ENCODE measurements at places on chromosomes 3 and 15.

GRCh38 chr3:24616110-24616829 is 121.6 kb upstream of the THRB start:
- DNase-seq, result no peak

- no peak for DNase-seq
Observed at GRCh38 chr15:47987908-47988532, 132.8 kb upstream of the SLC24A5 start.

- DNase-seq, result no peak
Observed at GRCh38 chr3:130692455-130692854, 54.2 kb downstream of the PIK3R4 start.

GRCh38 chr3:45761831-45762230 is 34.5 kb downstream of the SLC6A20 start:
- no peak for DNase-seq

GRCh38 chr3:152688313-152688712 is 146.6 kb upstream of the P2RY1 start:
- DNase-seq, result no peak

GRCh38 chr3:72487946-72488737 is 360.1 kb downstream of the SHQ1 start:
- DNase-seq, result no peak

GRCh38 chr15:79656151-79657000 is 224.2 kb downstream of the MINAR1 start:
- DNase-seq, result no peak

DNA sequence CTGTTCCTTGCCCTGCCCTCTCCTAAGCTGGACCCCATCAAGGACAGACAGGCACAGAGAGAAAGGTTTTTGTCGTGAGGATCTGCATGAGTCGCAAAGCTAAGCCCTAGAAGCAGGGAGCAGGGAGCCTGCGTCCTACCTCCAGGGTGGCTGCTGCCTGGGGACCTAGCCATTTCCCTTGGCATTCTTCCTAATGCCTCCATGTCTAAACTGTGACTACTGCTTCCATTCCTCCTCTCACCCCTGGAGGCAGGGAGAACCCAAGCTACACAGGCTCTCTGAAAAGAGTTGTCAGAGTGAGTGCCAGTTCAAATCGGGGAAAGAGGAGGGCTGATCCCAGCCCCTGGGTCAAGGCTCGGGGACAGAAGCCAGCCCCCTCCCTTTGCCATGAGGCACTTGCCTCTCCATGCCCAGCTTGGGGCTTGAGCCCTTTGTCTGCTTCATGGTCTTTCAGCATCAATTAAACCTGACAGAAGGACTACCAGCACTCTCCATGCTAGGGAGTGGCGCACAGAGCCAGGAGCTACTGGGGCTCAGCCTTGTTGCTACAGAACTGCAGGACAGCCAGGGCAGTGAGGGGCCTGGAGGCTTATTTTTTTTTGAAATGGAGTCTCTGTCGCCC is 2.4 kb downstream of the GCHFR start:
- no peak for DNase-seq
